ENCODE measurements at places on chromosomes 3 and 15. TPM values are rescaled to one million over a fixed set of nuclear protein-coding genes. Genes with fewer than 3 reads are reported as not detected.

DNA sequence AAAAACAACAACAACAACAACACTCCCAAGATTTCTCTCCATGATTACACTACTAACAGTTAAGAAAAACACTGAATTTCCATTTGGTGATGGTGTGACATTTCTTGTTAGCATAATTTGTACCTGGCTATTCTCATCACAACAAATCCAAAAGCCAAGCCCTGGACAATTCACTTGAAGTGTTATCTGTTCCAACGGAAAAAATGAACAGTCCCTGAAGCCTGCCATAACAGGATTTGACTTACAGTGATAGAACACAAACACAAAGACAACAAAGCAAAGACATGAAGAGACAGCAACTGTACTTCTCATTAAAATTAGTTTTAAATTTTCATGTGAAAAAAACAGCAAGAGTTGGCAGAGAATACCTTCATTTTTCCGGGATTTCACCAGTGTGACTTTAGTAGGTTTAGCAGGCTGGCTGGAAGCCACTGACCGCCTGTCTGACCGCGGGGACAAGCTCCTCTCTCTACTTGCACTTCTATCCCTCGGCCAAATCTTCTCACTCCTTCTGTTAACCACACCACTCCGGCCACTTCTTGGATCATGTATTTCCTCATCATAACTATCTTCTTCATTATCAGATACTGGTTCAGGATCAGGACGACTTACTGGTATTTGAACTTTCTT is 56.3 kb downstream of the TJP1 start:
- no peak overlapping the region for H3K27ac ChIP-seq
- H3K36me3 ChIP-seq: no peaks in the 10 kb centered on the region
- H3K27me3 ChIP-seq: no peaks in the 10 kb centered on the region
- DNase-seq: no peak

DNA sequence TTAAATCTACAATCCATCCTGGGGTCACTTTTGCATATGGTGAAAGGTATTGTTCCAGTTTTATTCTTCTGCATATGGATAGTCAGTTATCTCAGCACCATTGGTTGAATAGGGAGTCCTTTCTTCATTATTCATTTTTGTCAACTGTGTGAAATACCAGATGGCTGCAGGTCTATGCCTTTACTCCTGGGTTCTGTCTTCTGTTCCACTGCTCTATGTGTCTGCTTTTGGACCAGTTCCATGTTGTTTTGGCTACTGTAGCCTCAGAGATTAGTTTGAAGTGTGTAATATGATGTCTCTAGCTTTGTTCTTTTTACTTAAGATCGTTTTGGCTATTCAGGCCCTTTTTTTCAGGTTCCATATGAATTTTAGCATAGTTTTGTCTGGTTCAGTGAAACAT is 795.8 kb downstream of the OTOL1 start:
- no peak overlapping the region for H3K27ac ChIP-seq
- no peaks in the 10 kb centered on the region for H3K4me1 ChIP-seq
- no peaks in the 10 kb centered on the region for H3K27me3 ChIP-seq
- DNase-seq: no peak
- no peak overlapping the region for H3K4me3 ChIP-seq
- H3K36me3 ChIP-seq: no peaks in the 10 kb centered on the region

DNA sequence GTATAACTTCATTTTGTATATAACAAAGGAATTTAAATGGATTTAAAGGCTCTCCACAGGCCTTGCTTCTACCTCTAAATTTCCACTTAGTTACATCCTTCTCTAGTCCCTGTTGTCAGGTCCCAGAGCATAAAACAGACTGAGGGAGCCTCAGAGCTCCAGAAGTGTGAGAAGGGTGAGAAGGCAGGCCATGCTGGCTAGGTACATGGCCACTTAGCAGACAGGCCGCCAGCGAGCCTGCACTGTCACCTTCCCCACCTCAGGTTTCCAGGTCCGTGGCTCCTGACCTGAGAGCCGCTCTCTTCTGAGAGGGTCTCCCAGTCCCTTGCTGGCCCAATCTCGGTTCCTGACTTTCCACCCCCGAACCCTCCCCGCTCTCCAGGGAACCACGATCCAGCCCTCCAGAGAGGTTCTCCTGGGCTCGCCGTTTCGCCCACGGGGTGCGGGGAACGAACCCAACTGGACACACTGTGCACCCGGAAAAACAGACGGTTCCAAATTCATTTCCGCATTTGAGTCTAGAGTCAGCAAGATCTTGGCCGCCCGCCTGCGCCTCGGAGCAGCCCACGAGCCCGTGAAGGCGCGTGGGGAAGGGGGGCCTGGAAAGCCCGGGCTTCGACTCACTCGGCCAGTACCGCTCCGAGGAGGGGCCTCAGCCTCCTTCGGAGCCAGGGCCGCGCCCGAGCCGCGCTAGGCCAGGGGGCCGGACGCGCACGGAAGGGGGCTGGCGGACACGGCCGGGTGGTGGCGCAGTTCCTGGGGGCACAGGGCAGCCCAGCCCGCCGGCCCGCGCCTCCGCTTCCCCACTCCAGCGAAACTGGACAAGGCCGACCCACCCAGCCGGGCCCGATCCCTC is 16.7 kb upstream of the SOX2 start:
- no peak overlapping the region for H3K4me3 ChIP-seq
- H3K27ac ChIP-seq: no peak overlapping the region
- peaks cover 25% of the 10 kb centered on the region for H3K27me3 ChIP-seq
- no peaks in the 10 kb centered on the region for H3K36me3 ChIP-seq
- no peak for DNase-seq

GRCh38 chr3:127970966-127971592 is 56.0 kb downstream of the KBTBD12 start:
- H3K27me3 ChIP-seq: no peaks in the 10 kb centered on the region
- H3K4me3 ChIP-seq: no peak overlapping the region
- H3K36me3 ChIP-seq: no peaks in the 10 kb centered on the region
- no peak overlapping the region for H3K27ac ChIP-seq

- no peak overlapping the region for H3K27ac ChIP-seq
- H3K4me1 ChIP-seq: no peaks in the 10 kb centered on the region
- DNase-seq: no peak
- H3K27me3 ChIP-seq: no peaks in the 10 kb centered on the region
- H3K4me3 ChIP-seq: no peak overlapping the region
- H3K36me3 ChIP-seq: no peaks in the 10 kb centered on the region
Measured at GRCh38 chr15:100941536-100941935, 22.4 kb downstream of the LRRK1 start.

- no peak overlapping the region for H3K4me3 ChIP-seq
- H3K27ac ChIP-seq: no peak overlapping the region
- H3K27me3 ChIP-seq: no peaks in the 10 kb centered on the region
- no peak for DNase-seq
- no peaks in the 10 kb centered on the region for H3K36me3 ChIP-seq
- H3K4me1 ChIP-seq: no peaks in the 10 kb centered on the region
Measured at GRCh38 chr3:151971814-151972579, 98.6 kb downstream of the SUCNR1 start.

DNA sequence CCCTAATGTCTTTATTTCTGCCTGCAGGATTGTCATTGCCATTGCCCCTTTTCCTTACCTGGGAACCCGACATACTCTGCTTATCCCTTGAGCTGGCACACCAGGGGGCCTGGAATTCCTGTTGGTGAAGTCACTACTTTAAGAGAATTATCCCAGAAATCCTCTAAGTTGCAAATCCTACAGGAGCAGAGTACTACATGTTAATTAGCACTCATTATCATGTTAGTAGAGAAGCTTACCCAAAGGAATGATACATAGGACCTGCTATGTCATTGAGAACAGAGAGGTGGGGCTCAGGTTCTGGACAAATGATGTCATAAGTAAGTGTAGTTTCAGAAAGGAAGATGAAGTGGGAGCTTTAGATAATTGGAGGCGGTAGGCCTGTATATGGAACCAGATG is 27.4 kb downstream of the SCG5 start:
- H3K27ac ChIP-seq: no peak overlapping the region
- no peak overlapping the region for H3K4me3 ChIP-seq
- H3K36me3 ChIP-seq: no peaks in the 10 kb centered on the region
- no peaks in the 10 kb centered on the region for H3K27me3 ChIP-seq

DNA sequence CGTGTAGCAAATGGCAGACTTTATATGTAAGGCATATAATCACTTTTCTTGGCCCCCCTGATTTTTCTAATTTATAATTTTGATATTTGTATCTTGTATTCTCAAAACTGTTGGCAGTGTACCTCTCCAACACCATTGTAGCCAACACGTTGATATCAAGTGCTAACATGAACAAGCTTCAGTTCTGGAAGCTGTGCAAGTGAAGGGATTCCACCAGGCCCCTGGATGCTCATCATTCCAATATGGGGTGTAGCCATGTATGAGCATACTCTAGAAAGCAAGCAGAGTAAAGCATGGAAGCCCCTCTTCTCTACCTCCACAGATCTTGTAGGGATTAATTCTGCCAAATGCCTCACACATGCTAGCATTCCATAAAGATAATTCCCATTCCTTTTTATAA is 211.3 kb downstream of the MYRIP start:
- H3K27me3 ChIP-seq: no peaks in the 10 kb centered on the region
- DNase-seq: no peak
- no peak overlapping the region for H3K4me3 ChIP-seq
- no peaks in the 10 kb centered on the region for H3K4me1 ChIP-seq
- no peak overlapping the region for H3K27ac ChIP-seq
- H3K36me3 ChIP-seq: no peaks in the 10 kb centered on the region

GRCh38 chr15:77402740-77403379 is 17.0 kb downstream of the PEAK1 start:
- no peak overlapping the region for H3K27ac ChIP-seq
- no peak overlapping the region for H3K4me3 ChIP-seq
- no peak for DNase-seq
- no peaks in the 10 kb centered on the region for H3K4me1 ChIP-seq
- no peaks in the 10 kb centered on the region for H3K36me3 ChIP-seq

GRCh38 chr15:82810061-82810889 is 847 bp downstream of the WHAMM start:
- H3K27ac ChIP-seq: peak overlapping the region; percentile 91
- H3K4me1 ChIP-seq: peaks cover 28% of the 10 kb centered on the region
- peak overlapping the region; percentile 68 for H3K4me3 ChIP-seq
- DNase-seq: peak; percentile 56
- peaks cover 2% of the 10 kb centered on the region for H3K36me3 ChIP-seq

DNA sequence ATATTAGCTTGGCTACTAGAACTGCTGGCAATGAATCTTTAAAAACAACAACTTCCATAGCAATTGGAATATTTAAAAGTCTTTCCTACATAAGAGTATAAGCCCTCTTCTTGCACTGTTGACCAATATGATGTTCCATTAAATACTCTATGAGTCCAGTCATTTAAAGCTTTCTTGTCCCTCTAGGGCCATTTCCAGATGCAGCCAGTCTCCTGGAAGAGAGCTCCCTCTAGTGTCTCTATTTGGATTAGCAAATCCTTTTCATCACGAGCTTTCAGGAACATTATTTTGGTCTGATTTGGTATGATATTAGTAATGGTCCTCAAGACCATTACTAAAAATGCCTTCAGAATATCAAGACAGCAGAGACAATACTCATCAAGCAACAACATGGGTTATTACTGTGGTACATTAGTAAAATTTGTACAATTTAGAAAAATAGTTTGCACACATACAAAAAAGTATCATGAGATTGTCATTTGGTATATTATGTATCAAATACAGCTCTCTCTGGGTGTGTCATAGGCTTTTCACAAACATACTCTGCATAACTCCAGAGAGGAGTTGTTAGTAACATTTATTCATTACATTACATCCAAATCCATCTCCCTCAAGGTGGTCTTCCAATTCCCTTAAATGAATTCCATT is 101.3 kb downstream of the DPH6 start:
- no peak for DNase-seq
- no peak overlapping the region for H3K4me3 ChIP-seq
- H3K27ac ChIP-seq: no peak overlapping the region
- H3K27me3 ChIP-seq: no peaks in the 10 kb centered on the region
- H3K4me1 ChIP-seq: no peaks in the 10 kb centered on the region

GRCh38 chr3:25542492-25543039 is 114.5 kb downstream of the RARB start:
- H3K27me3 ChIP-seq: no peaks in the 10 kb centered on the region
- no peak for DNase-seq

GRCh38 chr3:146180376-146180775 is 19.4 kb upstream of the PLOD2 start:
- no peaks in the 10 kb centered on the region for H3K4me1 ChIP-seq
- H3K36me3 ChIP-seq: no peaks in the 10 kb centered on the region
- no peak overlapping the region for H3K27ac ChIP-seq

GRCh38 chr3:136818769-136819391 is at the start of gene SLC35G2:
SLC35G2 (plus strand) TSS chr3:136819126; CDS start chr3:136854461, 35,335 bp downstream.
- peak within 1 kb of the TSS; percentile 25 for H3K27ac ChIP-seq
- DNase-seq: peak; percentile 65
- H3K4me1 ChIP-seq: peaks cover 20% of the 10 kb centered on the region
- peak within 1 kb of the TSS; percentile 67 for H3K4me3 ChIP-seq
- no peaks in the 10 kb centered on the region for H3K36me3 ChIP-seq
- H3K27me3 ChIP-seq: peaks cover 24% of the 10 kb centered on the region

GRCh38 chr3:181915551-181915950 is 203.8 kb downstream of the SOX2 start:
- H3K36me3 ChIP-seq: no peaks in the 10 kb centered on the region
- H3K27ac ChIP-seq: no peak overlapping the region
- no peaks in the 10 kb centered on the region for H3K4me1 ChIP-seq

GRCh38 chr15:101455291-101456025 is 34.0 kb downstream of the PCSK6 start:
- H3K4me3 ChIP-seq: no peak overlapping the region
- no peaks in the 10 kb centered on the region for H3K4me1 ChIP-seq
- no peaks in the 10 kb centered on the region for H3K27me3 ChIP-seq
- H3K36me3 ChIP-seq: no peaks in the 10 kb centered on the region
- DNase-seq: no peak

GRCh38 chr15:28969511-28970085 is 83.8 kb downstream of the APBA2 start:
- H3K4me3 ChIP-seq: no peak overlapping the region
- DNase-seq: no peak
- H3K27me3 ChIP-seq: no peaks in the 10 kb centered on the region
- H3K36me3 ChIP-seq: no peaks in the 10 kb centered on the region
- no peaks in the 10 kb centered on the region for H3K4me1 ChIP-seq
- peak overlapping the region; percentile 55 for H3K27ac ChIP-seq

GRCh38 chr3:45434996-45435395 is 46.6 kb downstream of the LARS2 start:
- no peak overlapping the region for H3K27ac ChIP-seq
- no peak for DNase-seq

- no peak overlapping the region for H3K27ac ChIP-seq
- no peaks in the 10 kb centered on the region for H3K4me1 ChIP-seq
- no peaks in the 10 kb centered on the region for H3K36me3 ChIP-seq
- DNase-seq: no peak
Measured at GRCh38 chr3:63193647-63194046, 84.5 kb upstream of the SYNPR start.

GRCh38 chr15:98626153-98626552 is 22.2 kb upstream of the IGF1R start:
- DNase-seq: no peak
- H3K4me3 ChIP-seq: no peak overlapping the region
- H3K4me1 ChIP-seq: no peaks in the 10 kb centered on the region
- no peak overlapping the region for H3K27ac ChIP-seq
- H3K27me3 ChIP-seq: no peaks in the 10 kb centered on the region

- no peaks in the 10 kb centered on the region for H3K36me3 ChIP-seq
- peak overlapping the region; percentile 74 for H3K4me3 ChIP-seq
- peak; percentile 3 for DNase-seq
- peak overlapping the region; percentile 77 for H3K27ac ChIP-seq
- H3K4me1 ChIP-seq: peaks cover 27% of the 10 kb centered on the region
Measured at GRCh38 chr15:43370310-43370974, 401 bp downstream of the ZSCAN29 start.

EPHB1 gene
- polyA plus RNA-seq: 0.10 TPM

SCN11A gene
- polyA plus RNA-seq: not detected

DPPA2 gene
- polyA plus RNA-seq: not detected

TMCO5A gene
- not detected for polyA plus RNA-seq

THSD4 gene
- not detected for polyA plus RNA-seq

KNG1 gene
- not detected for polyA plus RNA-seq

CHL1 gene
- not detected for polyA plus RNA-seq

ZMAT3 gene
- polyA plus RNA-seq: 10.7 TPM

SI gene
- polyA plus RNA-seq: not detected

RPN1 gene
- 294 TPM for polyA plus RNA-seq

CLDN11 gene
- not detected for polyA plus RNA-seq

CLRN1 gene
- not detected for polyA plus RNA-seq

ARRDC4 gene
- polyA plus RNA-seq: 0.78 TPM

Measured in CD8-positive, alpha-beta memory T cell (primary cell).